T-helper 22 cell (primary cell): ENCODE measurements at places on chromosomes 7 and 10.

- no peak for DNase-seq
These were observed 24.7 kb upstream of the NUB1 start for GRCh38 chr7:151316896-151317295.

- no peak for DNase-seq
These were observed 104.6 kb upstream of the TNRC18 start for GRCh38 chr7:5528071-5528814.

DNA sequence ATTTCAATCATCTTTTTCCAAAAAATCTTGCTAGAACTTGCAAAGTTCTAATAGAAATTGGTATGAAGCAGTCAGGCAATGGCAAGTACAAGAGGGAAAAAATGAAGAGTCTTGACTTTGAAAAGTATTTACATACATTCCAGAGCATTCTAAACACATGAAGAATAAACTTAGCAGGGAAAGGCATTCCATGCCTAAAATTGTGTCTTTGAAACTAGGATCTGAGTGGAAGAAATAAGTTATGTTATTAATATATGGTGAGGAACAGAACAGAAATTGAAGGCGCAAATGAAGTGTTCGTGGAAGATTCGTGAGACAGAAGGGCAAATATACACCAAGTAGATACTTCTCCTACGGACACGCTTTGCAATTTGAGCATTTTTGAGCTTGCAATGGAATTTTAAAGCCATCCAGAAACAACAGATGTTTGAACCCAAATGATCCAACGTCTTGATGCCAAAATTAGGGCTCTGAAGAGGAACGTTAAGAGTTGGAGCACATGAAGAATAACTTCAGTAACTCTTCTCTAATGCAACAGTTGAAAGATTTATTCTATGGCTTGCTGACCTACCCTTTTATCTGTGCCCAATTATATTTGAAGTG is 40.6 kb upstream of the SEPTIN7 start:
- DNase-seq: no peak

DNA sequence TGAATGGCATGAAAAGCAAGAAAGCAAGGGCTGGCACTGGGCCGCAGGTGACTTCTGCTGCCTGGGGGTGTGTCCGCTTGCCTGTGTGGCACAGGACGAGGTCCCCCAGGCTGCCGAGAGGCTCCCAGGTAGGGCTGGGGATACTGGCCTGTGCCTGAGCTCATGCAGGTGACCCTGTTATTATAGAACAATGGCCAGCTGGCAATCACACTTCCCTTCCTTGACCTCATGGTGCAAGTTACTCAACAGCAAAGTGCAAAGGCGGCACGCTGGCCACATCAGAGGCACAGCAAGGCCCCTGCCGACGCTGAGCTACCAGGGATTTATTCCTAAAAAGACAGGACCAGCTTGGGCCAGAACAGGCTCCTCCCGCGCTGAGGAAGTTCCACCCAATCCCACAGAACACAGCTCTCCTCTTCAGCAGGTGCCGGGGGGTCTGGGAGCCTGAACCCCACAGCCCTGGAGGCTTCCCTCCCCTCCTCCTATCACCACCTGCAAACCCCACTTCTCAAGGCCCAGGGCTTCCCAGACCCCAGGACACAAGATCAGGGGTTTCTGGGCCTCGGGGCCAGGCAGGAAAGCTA is 1.4 kb upstream of the ADAM8 start:
- DNase-seq: no peak

DNA sequence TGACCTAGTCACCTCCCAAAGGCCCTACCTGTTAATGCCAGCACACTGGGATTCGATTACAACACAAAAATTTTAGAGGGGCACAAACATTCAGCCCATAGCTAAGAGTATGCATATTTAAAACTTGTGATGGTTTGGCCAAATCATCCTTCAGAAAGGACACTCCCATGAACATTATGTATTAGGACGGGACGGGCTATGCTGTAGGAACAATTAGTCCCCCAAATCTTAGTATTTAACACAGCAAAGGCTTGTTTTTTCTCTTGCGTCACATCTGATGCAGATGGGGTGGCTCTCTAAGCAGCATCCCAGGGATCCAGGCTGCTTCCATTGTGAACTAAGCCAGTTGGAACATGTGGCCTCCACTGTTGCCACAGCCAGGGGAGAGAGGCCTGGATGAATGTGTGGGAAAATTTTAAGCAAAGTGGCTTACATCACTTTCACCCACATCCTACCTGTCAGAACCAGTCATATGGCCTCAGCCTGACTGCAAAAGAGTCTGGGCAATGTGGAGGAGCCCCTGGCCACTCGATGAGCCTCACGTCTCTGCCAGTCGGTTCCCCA is 26.6 kb downstream of the CHST3 start:
- DNase-seq: no peak

GRCh38 chr10:132576671-132577349 is 39.2 kb downstream of the INPP5A start:
- DNase-seq: no peak

GRCh38 chr7:1850111-1850975 is 180.3 kb downstream of the ELFN1 start:
- no peak for DNase-seq

DNA sequence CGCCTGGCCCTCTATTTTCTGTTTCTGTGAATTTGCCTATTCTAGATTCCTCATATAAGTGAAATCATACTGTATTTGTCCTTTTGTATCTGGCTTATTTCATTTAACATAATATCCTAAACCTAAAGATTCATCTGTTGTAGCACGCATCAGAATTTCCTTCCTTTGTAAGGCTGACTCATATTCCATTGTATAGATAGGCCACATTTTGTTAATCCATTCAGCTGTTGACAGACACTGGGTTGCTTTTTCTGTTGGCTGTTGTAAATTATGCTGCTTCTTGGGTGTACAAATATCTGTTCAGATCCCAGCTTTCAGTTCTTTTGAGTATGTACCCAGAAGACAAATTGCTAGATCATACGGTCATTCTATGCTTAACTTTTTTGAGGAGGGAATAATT is 28.8 kb upstream of the CUL1 start:
- no peak for DNase-seq

DNA sequence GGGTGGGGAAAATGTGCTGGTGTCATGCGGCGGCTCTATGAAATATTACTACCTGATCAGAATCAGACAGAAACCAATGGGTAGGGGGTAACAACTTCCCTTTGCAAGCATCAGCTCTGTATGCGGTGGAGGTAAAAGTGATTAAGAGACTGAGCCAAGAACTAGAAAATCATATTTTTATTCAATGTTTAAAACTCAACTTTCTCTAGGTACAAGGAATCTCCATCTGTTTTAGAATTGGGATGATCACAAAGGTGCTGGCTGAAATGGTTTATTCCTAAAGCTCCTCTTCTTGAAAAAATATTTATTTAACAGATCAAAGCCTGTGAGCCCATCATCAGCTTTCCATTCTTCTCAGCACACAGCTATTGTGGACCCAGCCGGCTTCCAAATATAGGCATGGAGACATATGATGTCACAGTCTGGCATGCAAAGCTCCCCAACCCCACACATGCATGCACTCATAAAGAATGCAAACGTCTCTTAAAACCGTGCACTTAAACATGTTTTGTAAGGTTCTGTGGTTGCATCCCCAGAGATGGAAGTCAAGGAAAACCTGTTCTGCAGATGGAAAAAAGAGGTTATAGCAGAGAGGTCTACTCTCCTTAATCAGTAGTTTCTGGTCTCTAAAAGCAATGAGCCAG is 126.0 kb downstream of the SKIDA1 start:
- DNase-seq: no peak

GRCh38 chr7:74235518-74236268 is 18.5 kb downstream of the RFC2 start:
- no peak for DNase-seq

GRCh38 chr10:18325889-18326531 is 185.8 kb downstream of the CACNB2 start:
- no peak for DNase-seq

GRCh38 chr7:91264924-91265681 is 870 bp downstream of the FZD1 start:
- no peak for DNase-seq

GRCh38 chr7:134737566-134738345 is 41.7 kb upstream of the CALD1 start:
- DNase-seq: no peak

DNA sequence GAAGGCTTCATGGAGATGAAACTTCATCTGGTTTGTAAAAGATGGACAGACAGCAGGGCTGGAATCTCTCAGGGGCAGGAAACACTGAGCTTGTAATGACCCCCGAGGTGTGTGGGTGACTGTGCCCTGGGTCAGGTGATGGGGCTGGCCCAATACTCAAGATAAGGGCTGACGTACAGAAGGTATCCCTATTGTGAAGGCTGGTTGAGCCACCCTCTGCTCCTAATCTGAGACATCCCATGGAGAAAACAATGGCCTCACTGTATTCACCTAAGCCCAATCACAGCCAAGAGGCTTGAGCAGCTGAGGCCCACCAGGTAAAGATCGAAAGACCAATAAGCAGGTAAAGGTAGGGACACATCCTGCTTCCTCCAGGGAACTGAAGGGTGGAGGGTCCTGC is 34.8 kb upstream of the NUB1 start:
- DNase-seq: no peak

GRCh38 chr7:5634107-5634950 is 147.1 kb downstream of the RNF216 start:
- no peak for DNase-seq

- no peak for DNase-seq
These were observed 88.3 kb downstream of the FAM107B start for GRCh38 chr10:14686356-14686755.

DNA sequence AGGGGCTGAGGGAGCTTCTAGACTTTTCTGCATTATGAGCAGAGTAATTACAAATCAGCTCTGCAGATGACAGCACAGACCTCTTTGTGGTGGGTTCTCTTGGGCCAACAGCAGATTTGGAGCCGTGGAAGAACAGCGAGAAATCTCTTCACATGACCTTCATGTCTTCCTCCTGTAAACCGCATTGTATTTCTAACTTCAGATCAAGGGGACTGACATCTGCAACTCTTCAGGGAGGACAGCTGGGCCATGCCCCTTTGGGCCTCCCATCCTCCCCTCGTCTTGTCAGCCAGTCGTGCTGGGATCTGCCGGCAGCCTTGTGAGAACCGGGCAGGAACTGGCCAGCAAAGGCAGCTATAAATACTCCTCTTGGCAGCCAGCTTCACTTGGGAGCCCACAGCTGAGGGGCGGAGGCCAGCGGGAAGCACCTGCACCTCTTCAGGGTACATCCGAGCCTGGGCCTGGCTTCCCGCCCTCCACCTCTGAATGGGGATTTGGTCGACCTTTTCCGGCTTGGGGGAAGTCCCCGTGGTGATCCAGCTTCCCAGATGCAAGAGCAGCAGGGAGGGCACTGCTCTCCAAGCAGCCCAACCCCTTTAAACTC is 54.7 kb downstream of the STEAP1B start:
- DNase-seq: no peak

- DNase-seq: no peak
These were observed 15.8 kb downstream of the EZH2 start for GRCh38 chr7:148868378-148868674.

- DNase-seq: no peak
These were observed 140.7 kb downstream of the PAXIP1 start for GRCh38 chr7:154862153-154862791.

DNA sequence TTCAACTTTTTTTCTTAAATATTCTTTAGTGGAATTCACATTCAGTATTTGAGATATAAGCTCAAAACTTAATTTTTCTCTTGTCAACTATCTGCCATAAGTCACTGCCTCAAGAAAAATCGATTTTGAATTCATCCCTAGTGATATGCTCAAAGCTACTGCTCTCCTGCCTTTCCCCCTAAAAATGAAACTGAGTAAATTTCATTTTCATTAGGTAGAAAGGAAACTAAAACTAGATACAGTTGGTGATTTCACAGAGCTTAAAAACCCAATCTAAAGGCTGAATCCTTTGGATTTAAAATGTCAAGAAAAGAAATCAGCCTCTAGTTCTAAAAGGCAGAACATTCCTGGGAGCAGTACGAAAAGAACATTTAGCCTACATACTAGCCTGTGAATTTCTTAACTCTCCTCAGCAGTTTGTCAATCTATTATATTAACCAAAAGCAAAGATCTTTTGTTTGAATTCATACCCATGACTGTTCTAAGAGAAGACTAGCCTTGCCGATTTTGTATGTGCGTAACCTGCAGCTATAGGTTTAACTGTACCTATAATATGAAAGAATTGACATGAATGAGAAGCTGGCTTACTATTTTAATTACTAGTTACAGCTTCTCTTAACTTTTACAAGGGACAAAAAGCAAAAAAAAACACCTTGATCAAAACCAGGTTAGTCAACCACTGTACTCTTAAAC is 4.9 kb upstream of the FAM53B start:
- no peak for DNase-seq

DNA sequence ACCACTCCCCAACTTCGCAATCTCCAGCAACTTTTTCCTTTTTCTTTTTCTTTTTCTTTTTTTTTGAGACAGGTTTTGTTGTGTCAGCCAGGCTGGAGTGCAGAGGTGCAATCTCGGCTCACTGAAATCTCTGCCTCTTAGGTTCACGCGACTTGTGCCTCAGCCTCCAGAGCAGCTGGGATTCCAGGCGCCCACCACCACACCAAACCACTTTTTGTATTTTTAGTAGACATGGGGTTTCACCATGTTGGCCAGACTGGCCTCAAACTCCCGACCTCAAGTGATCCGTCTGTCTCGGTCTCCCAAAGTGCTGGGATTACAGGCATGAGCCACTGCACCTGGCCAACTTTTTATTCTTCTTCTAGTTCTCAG is 55.0 kb downstream of the KIAA1549 start:
- no peak for DNase-seq

DNA sequence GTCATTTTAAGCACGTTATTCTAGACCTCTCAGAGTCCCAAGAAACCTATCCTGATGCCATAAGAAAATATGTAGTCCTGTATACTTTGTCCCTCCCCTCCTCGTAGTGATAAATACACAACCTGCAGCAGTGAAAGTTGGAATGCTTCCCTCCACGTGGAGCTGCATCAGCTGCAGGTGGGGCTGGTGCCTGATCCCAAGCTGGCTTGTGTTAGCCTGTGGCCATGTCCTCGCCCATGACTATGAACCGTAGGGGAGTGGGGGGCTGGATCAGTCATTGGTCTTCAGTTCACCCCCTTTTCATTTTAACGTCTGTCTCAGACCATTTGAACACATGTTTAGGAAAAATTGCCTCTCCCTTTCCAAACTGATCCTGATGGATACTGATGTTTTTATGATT is 171.4 kb upstream of the HABP2 start:
- no peak for DNase-seq

GRCh38 chr7:45563941-45564461 is 10.2 kb upstream of the ADCY1 start:
- DNase-seq: no peak

DNA sequence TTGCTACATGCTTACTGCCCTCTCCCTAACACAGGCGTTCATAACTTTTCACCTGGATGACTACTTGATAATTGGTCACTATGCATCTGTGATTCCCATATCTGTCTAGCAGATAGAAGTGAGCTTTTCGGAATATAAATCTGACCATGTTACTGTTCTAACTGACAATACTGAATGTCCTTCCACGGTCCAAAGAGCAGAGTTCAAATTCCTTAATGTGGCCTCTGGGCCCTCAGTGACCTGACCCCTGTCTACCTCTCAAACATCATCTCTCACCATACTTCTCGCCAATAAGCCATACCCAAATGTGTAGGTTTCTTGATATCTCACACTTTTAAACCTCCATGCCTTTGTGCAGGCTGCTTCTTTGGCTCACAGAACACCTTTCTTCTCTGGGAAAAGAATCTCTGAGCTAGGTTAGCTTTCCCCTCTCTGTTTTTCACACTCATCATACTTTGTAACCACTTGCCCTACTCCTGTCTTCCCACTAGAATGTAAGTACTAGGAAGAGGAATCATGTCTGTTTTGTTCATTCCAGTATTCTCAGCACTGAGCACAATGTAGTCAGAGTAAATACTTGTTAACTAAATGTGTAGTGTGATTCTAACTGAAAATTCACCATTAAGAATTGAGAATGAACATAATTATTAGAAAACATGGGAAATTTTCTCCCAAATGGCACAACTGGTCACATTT is 39.2 kb upstream of the LRRC17 start:
- no peak for DNase-seq
